ENCODE measurements at places on chromosomes 5 and 9.

DNA sequence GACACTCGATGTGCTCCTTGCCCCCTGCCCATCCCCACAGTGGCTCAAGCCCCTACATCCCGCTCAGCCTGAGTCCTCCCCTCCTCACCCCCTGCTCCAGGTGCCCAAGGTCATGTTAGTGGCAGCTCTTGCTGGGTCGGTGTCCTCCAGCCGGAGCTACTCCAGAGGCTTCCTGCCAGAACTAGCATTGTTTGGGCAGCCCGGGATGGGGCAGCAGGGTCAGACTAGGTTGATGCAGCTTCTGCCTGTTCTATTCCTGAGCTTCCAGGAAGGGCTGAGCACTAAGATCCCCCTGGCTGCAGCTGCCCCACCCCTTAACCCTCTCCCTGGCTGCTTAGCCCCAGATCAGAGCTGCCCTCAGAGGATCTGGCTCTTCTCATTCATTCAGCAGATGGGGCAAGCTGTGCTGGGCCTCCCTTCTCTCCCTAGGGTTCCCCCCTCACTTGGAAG is 671 bp downstream of the RGS14 start:
- DNase-seq: no peak

- peak; percentile 36 for DNase-seq
These were observed 2.7 kb upstream of the PTAR1 start for GRCh38 chr9:69762527-69762926.

DNA sequence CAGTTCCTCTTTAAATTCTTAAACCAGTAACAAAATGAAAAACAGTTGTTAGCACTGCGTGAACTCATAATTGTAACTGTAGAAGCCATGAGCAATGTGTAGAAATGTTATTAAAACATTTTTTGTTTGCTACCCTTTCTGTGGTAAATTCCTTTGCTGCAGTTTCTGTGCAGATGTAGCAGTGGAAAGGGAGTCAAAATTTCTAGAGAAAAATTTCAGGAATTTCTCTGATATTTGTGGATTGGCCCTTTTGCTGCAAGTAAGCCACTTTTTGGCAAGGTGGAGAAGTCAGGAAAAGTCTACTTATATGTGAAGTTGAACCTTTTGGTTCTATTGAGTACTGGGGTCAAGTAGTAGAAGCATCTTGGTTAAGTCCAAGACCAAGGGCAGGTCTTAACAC is 10.1 kb downstream of the FBXL7 start:
- peak; percentile 15 for DNase-seq

GRCh38 chr9:131735238-131736128 is 4.4 kb downstream of the RAPGEF1 start:
- DNase-seq: no peak

GRCh38 chr5:107900721-107901120 is 230.0 kb upstream of the EFNA5 start:
- DNase-seq: no peak

All from cardiac fibroblast (primary cell).